Muscle of arm (tissue), 14 donors: ENCODE measurements at places on chromosomes 11 and 22. TPM values are rescaled to one million over a fixed set of nuclear protein-coding genes. Genes with fewer than 3 reads are reported as not detected.

DNA sequence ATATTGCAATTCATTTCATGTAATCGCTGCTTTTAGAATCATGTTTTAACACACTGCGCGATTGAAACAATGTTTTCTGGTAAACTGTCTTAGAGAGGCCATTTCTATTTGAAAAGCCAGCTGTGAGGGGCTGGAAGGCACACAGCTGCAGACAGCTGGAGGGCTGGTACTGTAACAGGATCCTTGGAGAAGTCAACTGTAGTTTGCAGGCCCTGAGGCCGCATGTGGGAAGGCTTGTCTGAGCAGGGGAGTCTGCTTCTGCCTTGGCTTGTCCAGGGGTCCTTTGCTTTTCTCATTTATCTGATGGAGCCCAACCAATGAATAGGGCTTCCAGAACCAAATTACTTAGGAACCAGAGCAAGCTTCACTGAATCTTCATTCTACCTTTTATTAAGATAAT is 313.5 kb downstream of the BLID start:
- peak; percentile 76 for DNase-seq

DNA sequence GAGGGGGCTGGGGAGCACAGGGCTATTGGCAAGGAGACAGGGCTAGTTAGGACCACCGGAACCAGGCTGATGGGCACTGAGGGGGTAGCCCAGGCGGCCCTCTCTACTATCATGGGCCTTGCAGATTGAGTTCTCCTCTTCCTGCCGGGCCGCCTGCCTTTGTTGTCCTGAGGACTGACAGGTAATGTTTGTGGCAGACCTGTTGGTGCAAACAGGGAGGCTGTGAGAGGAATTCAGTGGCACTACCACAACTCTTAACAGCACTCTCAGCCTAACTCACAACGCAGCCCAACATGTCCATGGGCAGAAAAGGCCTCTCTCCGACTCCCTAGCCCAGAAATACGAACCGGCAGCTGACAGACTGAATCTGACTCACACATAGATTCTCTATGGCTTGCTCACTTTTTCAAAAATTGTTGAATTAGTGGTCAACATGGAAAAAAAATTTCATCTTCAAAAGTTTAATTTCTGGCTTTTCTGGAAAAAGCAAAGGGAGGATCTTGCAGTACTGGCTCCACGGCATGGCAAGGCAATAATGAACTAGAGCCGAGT is 11.4 kb downstream of the KCNJ5 start:
- no peak for DNase-seq

The HTR3B gene
- not detected for polyA plus RNA-seq

The SLC6A5 gene
- not detected for polyA plus RNA-seq

DNA sequence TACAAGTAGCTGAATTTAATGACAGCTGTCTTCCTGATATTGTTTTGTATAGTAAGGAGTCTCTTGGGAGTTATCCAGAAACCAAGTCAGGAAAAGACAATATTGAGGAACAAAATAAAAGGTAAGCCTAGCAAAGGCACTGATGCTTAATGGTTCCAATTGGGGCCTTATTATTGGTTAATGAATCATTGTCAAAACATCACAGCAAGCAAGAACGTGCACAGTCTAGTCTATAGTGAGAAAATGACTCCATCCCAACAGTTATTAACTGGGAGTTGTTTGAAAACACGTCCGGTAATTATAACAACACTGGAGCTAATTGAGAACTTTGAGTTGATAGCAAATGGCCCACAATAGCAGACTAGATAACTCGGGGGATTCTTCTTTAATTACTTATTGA is 17.7 kb downstream of the BSX start:
- no peak for DNase-seq
